ENCODE measurements at places on chromosomes 12 and 14. TPM values are rescaled to one million over a fixed set of nuclear protein-coding genes. Genes with fewer than 3 reads are reported as not detected.

GRCh38 chr14:49820176-49820575 lies 32.4 kb downstream of the NEMF start:
- H3K27me3 ChIP-seq = no peaks in the 10 kb centered on the region
- no peak for DNase-seq
- peaks cover 9% of the 10 kb centered on the region for H3K36me3 ChIP-seq
- H3K27ac ChIP-seq = no peak overlapping the region
- no peaks in the 10 kb centered on the region for H3K4me1 ChIP-seq
- no peak overlapping the region for H3K4me3 ChIP-seq

GRCh38 chr12:95590775-95591174 lies 39.5 kb upstream of the USP44 start:
- no peak overlapping the region for H3K27ac ChIP-seq
- no peaks in the 10 kb centered on the region for H3K27me3 ChIP-seq
- no peak overlapping the region for H3K4me3 ChIP-seq
- no peak for DNase-seq
- no peaks in the 10 kb centered on the region for H3K4me1 ChIP-seq

- H3K27me3 ChIP-seq = no peaks in the 10 kb centered on the region
- no peak overlapping the region for H3K27ac ChIP-seq
- peak; percentile 8 for DNase-seq
- no peaks in the 10 kb centered on the region for H3K36me3 ChIP-seq
- no peak overlapping the region for H3K4me3 ChIP-seq
Observed at GRCh38 chr12:27652174-27652763, 44.0 kb upstream of the REP15 start.

The RPS6KL1 gene
- total RNA-seq = 2.8 TPM

GRCh38 chr12:54035568-54036264 lies 2.9 kb downstream of the HOXC5 start:
- H3K4me3 ChIP-seq = no peak overlapping the region
- no peak overlapping the region for H3K27ac ChIP-seq
- H3K27me3 ChIP-seq = peaks cover 25% of the 10 kb centered on the region
- H3K36me3 ChIP-seq = no peaks in the 10 kb centered on the region

DNA sequence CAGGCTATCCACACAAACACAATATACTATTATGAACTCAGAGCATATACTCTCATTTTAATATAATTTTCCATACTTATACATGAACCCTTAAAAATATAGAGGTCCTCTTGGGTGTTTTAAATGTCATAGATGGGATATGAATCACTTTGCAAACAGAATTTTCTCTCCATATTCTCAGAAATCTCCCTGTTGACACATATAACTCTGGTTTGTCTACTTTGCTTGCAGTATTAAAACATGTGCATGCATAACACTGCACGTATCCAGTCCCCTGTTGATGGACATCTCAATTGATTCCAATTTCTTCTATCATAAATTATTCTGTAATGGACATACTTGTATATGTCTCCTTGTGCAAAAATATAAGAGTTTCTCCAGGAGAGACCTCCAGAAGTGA lies 417.5 kb upstream of the TBX3 start:
- H3K36me3 ChIP-seq = no peaks in the 10 kb centered on the region
- no peak overlapping the region for H3K4me3 ChIP-seq
- H3K4me1 ChIP-seq = no peaks in the 10 kb centered on the region
- H3K27me3 ChIP-seq = no peaks in the 10 kb centered on the region
- DNase-seq = no peak

GRCh38 chr12:108371801-108372344 lies 32.8 kb upstream of the CMKLR1 start:
- H3K27me3 ChIP-seq = no peaks in the 10 kb centered on the region
- no peak for DNase-seq
- H3K27ac ChIP-seq = no peak overlapping the region
- H3K4me1 ChIP-seq = no peaks in the 10 kb centered on the region
- H3K4me3 ChIP-seq = no peak overlapping the region

DNA sequence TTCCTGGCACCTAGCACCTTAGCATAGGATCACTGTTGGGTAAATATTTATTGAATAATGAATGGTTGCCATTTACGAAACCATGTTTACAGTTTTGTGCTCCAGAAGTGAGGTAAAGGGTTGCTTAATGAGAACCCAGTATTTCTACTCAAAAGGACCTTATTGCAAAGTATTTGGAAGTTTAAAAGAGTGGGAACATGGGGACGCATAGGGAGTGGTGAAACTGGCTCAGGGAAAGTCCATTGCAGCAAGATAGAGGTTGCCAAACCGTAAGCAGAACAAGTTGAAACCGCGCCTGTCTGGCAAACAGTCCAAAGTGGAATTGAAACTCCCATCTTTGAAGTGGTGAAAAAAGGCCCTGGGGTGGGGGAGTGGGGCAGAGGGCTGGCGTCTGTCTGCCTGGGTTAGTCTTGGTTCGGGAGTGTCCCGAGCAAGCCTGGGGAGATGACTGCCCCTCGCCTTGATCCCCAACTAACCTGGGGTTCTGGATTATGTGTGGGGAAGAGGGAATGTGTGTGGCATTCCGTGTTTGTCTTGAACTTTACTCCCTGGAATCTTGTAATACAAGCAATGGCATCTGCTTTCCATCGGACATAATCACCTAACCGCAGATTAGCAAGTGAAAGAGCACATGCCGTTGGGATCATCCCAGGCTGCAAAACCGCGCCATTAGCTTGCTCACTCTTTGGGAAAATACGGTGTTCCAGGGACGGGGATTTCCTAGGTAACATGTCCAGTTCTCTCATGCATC lies 7.2 kb downstream of the ALDH2 start:
- DNase-seq = no peak
- peak overlapping the region; percentile 21 for H3K4me3 ChIP-seq
- H3K36me3 ChIP-seq = no peaks in the 10 kb centered on the region
- H3K27ac ChIP-seq = peak overlapping the region; percentile 86
- no peaks in the 10 kb centered on the region for H3K27me3 ChIP-seq

The AMHR2 gene
- total RNA-seq = 0.13 TPM

GRCh38 chr12:55637467-55637866 lies 775 bp downstream of the OR10P1 start:
- no peak overlapping the region for H3K4me3 ChIP-seq
- H3K27me3 ChIP-seq = no peaks in the 10 kb centered on the region
- H3K27ac ChIP-seq = no peak overlapping the region
- peaks cover 7% of the 10 kb centered on the region for H3K4me1 ChIP-seq
- no peak for DNase-seq
- no peaks in the 10 kb centered on the region for H3K36me3 ChIP-seq

The PRH2 gene
- not detected for total RNA-seq

The NKX2-1 gene
- not detected for total RNA-seq

- no peaks in the 10 kb centered on the region for H3K36me3 ChIP-seq
- H3K27me3 ChIP-seq = no peaks in the 10 kb centered on the region
- H3K4me3 ChIP-seq = no peak overlapping the region
- no peak overlapping the region for H3K27ac ChIP-seq
Observed at GRCh38 chr12:5745251-5745888, 199.7 kb downstream of the ANO2 start.

The CMA1 gene
- not detected for total RNA-seq

The TBX3 gene
- total RNA-seq = 0.28 TPM

- no peaks in the 10 kb centered on the region for H3K4me1 ChIP-seq
- no peak for DNase-seq
- H3K27me3 ChIP-seq = peaks cover 10% of the 10 kb centered on the region
- no peak overlapping the region for H3K27ac ChIP-seq
Observed at GRCh38 chr14:104975481-104976197, 2.5 kb downstream of the AHNAK2 start.

The SIX1 gene
- total RNA-seq = not detected

- peaks cover 6% of the 10 kb centered on the region for H3K36me3 ChIP-seq
- H3K27me3 ChIP-seq = no peaks in the 10 kb centered on the region
- no peak for DNase-seq
- H3K4me1 ChIP-seq = no peaks in the 10 kb centered on the region
- no peak overlapping the region for H3K27ac ChIP-seq
Observed at GRCh38 chr12:26895672-26896071, 42.1 kb downstream of the INTS13 start.

DNA sequence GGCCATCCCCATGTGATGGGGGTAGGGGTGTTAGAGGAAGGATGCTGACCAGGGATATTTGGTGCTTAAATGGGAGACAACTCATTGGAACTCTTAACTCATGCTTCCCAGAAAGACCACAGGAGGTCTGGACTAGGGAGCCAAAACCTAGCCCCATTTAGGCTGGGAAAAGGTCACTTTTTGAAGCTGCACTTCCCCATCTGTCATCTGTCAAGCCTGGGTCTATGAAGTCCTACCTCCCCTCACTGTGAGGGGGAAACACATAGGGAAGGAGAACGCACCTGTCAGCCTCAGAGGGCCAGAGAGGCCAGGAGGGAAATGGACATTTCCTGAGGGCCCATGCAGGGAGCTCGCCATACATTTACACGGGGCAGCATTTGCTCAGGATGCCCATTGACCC lies 321.0 kb downstream of the BCL11B start:
- H3K27me3 ChIP-seq = no peaks in the 10 kb centered on the region
- H3K4me3 ChIP-seq = no peak overlapping the region
- DNase-seq = no peak
- H3K4me1 ChIP-seq = no peaks in the 10 kb centered on the region
- no peak overlapping the region for H3K27ac ChIP-seq

The TUNAR gene
- total RNA-seq = not detected

DNA sequence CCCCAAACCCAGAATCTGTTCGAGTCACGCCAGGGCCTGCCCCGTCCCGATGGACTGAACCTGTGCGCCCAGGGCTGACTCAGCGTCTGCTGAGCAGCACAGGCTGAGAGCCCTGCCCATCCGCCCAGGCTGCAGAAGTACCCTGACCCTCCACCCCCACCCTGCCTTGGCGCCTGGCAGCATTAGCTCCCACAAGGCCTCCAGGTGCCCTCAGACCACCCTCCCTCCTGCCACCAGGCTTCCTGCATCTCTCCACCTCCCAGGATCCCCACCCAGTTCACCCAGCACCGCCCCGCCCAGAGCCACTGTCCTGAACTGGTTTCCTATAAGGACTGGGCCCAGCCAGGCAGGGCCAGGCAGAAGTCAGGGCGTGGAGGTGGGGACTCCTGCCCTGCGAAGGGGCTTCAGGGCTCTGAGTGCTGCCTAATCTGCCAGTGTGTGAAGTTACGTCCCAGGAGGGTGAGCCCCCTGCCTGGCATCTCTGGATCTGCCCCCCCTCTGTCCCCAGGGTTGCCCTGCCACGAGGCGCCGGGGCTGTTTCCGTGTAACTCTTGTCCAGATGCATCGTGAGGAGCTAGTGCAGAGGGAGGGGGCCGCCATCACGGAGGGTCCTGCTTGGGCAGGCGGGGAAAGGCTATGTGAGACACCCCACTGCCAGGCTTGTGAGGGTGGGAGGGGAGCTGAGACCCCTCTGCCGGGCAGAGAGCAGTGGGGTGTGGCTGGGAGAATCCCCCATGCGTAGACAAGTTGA lies 9.1 kb downstream of the ADSS1 start:
- no peaks in the 10 kb centered on the region for H3K36me3 ChIP-seq
- H3K27me3 ChIP-seq = no peaks in the 10 kb centered on the region
- H3K4me1 ChIP-seq = no peaks in the 10 kb centered on the region
- no peak overlapping the region for H3K4me3 ChIP-seq

All from GM12878 (cell line).